Omental fat pad (tissue), 4 donors: ENCODE measurements at places on chromosomes 3 and 15. TPM values are rescaled to one million over a fixed set of nuclear protein-coding genes. Genes with fewer than 3 reads are reported as not detected.

CPLX3 gene
- not detected for total RNA-seq

RAD54L2 gene
- total RNA-seq: 29.9 TPM

ADIPOQ gene
- 1,997 TPM for total RNA-seq

DNA sequence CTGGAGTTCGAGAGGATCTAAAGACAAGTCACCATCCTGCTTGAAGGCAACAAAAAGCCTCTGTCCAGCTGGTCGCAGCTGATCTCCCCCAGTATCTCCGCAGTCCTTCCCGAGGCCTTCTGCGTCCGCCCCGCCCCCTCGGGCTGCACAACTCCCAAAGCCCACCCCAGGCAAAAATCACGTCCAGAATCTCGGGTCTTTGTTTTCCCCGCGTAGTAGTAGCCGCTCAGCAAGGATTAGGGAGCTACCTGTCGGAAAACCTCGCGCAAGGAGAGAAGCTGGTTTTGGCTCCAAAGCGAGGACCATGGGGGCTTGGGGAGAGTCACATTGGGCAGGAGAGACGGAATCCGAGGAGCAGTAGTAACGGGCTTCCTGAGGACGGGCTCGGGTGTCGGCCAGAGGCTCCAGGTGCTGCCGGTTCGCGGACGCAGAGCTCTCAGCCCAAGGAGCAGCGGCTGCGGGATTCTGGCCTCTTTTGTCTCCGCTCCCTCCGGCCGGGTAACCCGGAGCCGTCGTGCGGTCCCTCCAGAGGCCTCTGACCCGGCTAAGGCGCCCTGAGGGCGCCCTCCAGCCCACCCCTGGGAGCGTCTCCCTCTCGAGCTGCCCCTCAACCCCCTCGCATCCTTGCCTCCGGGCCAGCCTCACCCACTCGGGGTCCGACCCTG lies 401 bp downstream of the ZSCAN29 start:
- DNase-seq: no peak

DNA sequence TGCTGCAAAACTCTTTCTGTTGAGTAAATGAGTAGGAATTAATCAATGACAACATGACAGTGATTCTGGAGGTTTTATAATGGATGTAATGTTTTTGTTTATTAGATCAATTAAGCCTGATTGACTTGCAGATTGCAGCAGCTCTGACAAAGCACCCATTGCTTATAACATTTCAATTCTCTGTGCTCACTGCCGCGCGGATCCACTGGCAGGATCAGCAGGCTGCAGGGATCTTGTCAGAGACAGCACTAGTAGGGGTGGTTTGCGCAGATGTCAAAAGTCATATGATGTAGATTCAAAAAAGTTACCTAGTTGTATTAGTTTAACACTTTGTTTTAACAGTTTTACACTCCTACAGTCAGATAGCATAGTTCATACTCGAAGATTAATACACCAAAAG lies 93.4 kb downstream of the MBNL1 start:
- DNase-seq: no peak

GRCh38 chr3:140093742-140094141 lies 158.8 kb downstream of the CLSTN2 start:
- peak; percentile 52 for DNase-seq

DNA sequence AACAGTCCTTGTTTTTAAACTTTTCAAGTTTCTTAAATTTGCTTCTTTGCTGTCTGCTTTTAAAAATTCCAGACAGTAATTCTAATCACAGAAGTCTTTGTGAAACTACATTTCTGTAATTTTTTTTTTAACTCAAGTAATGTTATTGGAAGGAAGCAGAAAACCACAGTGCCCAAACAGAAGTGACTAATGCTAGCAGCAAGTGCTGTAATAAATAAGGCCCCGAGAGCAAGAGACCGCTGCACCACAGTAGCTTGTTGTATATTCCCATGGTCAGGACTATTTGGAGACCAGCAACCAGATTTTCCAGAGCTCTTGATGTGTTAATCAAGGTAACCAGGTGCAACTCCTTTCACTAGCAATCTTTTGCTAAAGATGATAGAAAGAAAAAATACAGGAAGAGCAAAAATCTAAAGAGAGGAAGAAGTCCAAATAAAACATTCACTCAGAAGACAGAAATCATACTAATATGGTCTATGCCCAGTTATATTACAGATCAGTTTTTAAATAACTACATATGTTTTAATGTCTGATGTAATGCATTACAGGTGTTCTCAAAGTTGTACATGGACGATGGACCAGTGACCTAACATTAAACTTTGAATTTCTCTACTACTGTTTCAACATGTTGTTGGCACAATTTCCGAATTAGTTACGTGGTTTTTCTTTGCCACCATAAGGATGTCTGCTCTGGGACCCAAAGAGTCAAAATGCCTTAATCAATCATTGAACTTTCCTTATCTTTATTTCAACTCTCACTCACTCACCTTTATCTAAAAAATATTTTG lies 36.4 kb downstream of the WWTR1 start:
- no peak for DNase-seq

DNA sequence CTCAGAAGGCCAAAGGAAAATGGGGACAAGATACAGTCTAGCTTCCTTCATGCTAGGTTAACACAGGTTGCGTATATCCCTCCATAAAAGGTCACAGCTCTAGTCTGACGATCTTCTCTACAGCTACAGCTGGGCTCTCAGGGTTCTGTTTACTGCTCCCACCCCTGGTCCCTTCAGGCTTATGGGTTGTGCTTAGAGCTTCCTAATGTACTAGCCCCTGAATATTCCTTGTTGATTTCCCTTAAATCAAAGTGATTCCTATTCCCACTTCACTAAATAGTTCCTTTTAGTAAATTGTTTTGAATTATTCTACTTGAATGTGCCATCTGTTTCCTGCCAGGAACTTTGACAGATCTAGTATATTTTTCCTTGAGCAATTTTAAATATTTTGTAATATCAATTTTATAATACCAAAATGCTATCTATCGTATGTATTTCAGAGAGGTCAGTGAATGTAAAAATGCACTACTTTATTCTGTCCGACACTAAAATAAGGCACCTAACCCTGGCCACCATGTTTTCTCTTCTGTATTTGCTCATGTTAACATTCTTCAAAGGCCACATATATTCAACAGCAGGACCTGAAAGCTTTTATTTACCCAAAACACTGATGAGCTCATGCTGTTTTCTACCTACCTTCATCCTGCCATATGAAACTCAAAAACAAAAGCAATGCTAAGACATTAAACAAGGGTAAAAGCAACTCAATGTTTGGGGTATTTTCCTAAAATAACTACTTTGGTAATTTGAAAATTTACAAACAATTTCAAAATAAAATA lies 92.8 kb upstream of the TGFBR2 start:
- no peak for DNase-seq

GRCh38 chr3:137259701-137260100 lies 301.9 kb downstream of the IL20RB start:
- no peak for DNase-seq
